Endothelial cell of umbilical vein (primary cell): ENCODE measurements at places on chromosomes 6 and 20.

DNA sequence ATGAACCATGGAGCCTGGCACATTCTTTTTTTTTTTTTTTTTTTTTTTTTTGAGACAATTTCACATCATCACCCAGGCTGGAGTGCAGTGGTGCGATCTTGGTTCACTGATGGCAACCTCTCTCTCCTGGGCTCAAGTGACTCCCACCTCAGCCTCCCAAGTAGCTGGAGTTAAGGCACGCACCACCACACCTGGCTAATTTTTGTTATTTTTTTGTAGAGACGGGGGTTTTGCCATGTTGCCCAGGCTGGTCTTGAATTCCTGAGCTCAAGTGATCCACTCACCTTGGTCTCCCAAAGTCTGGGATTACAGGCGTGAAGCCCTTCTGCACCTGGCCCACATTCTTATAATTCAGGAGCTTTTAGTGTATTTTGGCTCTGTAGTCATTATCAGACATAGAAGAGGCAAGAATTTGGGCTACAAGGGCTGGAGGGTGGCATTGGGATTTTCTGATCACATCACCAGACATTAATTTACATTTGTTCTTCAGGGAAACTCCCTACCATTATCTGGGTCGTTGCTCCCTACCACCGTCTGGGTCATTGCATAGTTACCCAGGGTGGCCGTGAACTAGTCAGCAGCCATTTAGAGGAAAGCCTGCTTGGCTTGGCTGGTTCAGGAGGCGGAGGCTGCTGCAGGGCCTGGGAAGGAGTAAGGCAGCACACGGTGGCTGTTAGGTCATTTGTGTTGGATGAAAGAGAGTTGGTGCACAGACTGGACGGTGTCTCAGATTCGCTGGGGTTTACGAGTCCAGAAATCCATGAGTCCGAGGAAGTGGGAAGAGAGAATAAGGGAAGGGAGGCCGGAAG lies 17.6 kb downstream of the ARID1B start:
- no peak for DNase-seq

GRCh38 chr6:144581812-144582537 lies 296.8 kb downstream of the UTRN start:
- DNase-seq: peak; percentile 21

- no peak for DNase-seq
Observed at GRCh38 chr6:158843751-158844683, 24.8 kb upstream of the EZR start.

DNA sequence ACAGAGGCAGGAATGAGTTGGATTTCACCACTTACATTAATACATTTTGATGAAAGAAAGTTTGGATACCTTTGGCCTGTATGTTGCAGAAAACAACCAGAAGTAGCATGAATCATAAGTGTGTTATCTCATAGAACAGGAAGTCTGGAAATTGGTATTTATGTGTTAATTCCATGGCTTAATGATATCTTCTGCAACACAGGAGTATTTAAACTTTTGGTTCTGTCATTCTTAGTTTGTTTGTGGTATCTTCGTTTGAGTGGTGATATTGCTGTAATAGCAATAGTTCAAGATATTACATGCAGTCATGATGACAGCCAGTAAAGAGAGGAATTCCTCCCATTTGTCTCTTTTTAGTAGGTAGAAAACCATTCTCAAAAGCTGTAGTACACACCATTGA lies 177.3 kb downstream of the CDKAL1 start:
- peak; percentile 67 for DNase-seq

DNA sequence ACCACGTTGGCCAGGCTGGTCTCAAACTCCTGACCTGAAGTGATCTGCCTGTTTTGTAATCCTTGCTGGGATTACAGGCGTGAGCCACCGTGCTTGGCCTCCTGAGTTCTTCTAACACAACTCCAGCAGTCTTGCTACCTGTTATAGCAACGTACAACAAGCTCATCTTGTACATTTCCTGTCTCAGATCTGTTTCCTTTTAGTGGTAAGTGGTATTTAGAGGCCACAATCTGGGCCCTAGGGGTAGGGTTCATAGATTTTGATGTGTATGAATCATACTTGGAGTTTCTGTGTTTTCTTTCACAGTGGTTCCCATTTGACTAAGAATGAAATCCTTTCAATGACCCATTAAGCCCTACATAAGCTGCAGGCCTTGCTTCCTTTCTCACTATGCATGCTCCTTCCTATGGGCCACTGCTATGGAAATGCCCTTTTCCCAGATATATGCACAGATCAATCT lies 27.1 kb upstream of the SYNCRIP start:
- DNase-seq: peak; percentile 28

DNA sequence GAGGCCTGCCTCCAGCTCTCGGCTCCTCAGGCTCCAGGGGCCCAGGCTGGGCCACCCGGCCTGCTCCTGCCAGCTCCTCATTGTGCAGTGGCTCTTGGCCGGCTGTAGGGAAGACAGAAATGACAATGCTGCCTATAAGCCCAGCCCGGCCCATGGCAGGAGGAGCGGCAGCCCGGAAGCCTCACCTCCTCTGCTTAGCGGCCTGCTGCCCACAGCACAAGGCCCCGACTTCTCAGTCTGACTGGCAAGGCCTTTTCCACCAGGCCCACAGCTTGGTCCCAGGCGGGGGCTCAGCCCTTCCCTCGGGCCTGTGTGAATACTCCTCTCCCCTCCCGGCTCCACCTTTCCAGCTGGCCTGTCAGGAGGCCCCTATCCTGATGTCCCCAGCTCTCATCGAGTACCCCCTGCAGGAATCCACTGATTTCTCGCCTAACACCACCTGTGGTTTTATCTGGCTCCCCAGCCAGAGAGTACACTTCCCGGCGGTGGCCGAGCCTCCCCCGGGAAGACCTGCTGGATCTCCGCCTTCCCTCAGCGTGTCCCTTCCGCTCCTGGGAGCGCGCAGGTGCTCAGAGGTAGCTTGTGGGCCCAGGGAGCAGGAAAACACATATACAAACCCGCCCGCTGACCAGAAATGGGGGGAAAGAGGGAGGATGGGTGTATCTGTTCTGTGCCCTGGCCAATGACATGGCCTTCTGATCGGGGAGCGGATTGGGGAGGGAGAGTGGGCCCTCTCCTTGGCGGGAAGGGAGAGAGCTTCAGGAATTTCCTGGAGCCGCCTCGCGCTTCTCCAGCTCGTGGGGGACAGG lies 963 bp downstream of the DDRGK1 start:
- DNase-seq: peak; percentile 24

DNA sequence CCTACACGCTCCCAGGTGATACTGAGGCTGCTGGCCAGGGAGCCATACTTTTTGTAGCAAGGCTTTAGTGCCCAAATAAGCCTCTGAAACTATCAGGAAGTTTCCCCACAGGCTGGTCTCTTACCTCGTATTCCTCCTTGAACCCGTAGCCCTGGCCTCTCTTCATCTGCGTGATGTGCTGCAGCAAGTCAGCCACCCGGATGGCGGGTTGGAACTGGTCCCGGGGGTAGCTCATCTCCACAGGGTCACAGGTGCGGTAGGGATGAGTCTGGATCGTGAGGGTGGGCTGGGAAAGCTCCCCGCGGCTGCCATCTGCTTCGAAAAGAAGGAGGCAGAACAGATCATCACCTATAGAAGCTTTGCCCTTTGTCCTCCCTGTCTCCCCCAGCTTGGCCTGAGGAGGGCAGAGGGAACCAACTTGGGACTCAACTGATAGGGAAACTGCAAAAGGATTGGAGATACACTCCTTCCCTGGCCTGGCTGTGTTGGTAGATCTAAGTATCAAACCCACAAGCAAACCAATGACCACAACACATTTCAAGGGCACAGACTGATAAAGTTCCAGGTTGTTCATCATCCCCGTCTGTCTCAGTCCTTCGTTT lies 543.2 kb upstream of the CHD6 start:
- DNase-seq: no peak

- DNase-seq: no peak
Observed at GRCh38 chr20:54051068-54051467, 19.3 kb downstream of the BCAS1 start.

- DNase-seq: no peak
Observed at GRCh38 chr6:47288267-47289090, 21.2 kb downstream of the TNFRSF21 start.

DNA sequence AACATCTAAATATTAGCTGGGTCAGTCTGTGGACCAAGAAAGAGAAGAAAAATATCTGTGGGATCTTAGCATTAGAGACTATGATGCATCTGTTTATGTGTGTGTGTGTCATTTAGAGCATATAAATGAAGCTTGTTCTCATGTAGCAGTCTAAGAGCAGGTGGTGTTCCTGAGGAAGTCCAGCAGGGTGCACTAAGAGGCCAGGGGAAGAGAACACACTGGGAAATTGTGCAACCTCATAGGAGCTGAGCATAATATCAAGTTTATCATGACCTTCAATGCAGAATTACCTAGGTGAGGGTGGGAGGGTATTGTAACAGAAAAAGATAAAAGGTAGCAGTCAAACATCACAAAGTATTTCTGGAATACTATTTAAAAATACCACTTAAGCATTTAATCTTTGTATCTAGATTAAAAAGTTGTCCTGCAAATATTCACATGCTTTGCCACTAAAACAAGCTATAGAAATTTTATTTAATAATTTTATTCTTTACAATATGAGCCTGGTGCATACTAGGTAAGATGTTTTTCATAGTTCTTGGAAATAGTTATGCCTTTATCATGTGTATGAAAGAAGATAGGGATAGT lies 80.5 kb downstream of the SMPDL3A start:
- peak; percentile 26 for DNase-seq

DNA sequence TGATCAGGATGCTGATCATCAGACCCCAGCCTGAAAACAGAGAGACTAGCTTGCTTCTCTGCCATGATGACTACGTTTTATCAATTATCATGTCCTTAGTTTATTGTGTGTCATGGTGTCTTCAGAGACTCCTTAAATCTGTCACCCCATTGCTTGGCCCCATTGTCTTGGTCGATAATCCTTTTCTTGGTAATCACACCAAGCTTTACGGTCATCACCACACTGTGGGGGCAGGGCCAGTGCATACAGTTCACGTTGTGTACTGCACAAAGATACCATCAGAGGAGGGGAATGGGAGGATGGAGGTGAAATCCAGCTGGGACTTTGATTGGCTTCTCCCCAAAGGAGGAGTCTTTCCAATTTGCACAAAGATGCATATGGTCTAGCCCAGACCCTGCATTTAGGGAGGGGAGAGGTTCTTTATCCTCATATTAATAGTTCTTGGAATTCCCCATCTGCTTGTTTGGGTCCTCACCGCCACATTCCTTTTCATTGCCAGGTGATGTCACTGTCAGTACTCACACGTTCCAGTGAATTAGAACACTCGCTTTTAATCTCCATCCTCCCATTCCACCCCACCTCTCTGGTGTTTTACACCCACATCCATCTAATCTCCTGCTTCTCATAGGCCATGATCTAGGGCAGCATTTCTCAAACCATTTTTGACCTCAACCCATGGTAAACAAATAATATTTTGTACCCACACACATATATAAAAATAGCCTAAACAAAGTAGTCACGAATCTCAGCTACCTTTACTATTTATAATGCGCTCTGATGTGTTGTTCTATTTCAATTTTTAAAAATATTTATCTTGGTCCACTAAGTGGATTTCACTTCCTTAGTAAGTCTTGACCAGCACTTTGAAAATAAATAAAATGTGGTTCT lies 5.7 kb downstream of the ETV7 start:
- no peak for DNase-seq

- DNase-seq: no peak
Observed at GRCh38 chr6:39342692-39343395, 20.3 kb upstream of the KCNK16 start.

DNA sequence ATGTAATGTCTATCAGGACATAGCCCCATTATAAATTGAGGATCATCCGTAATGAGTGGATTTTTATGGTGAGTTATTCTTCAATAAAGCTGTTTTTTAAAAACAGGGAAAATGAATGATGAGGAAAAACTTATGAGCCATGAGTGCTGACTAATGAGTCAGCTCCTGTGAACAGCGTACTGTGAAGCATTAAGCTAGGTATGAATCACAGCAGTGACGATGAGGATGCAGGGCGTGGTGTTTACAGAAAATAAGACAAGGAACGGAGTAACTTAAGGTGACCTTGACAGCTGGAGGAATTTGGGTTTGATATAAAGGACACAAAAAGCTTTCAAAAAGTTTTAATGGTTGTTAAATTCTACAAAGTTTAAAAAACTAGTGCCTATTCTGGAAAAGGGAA lies 96.3 kb downstream of the FOXF2 start:
- peak; percentile 52 for DNase-seq
